Peyer's patch (tissue), 4 donors: ENCODE measurements at places on chromosomes 11 and 22. TPM values are rescaled to one million over a fixed set of nuclear protein-coding genes. Genes with fewer than 3 reads are reported as not detected.

The NCR3LG1 gene
- 11.7 TPM for total RNA-seq

The ABCC8 gene
- 7.4 TPM for total RNA-seq

The PIH1D2 gene
- total RNA-seq = 2.8 TPM

The OR51Q1 gene
- total RNA-seq = not detected

The PGA5 gene
- not detected for total RNA-seq

The PYGM gene
- 5.0 TPM for total RNA-seq

The EIF3D gene
- 135 TPM for total RNA-seq

GRCh38 chr11:126419801-126420697 is 64.6 kb downstream of the ST3GAL4 start:
- no peaks in the 10 kb centered on the region for H3K27me3 ChIP-seq
- DNase-seq = no peak
- peaks cover 5% of the 10 kb centered on the region for H3K4me1 ChIP-seq

DNA sequence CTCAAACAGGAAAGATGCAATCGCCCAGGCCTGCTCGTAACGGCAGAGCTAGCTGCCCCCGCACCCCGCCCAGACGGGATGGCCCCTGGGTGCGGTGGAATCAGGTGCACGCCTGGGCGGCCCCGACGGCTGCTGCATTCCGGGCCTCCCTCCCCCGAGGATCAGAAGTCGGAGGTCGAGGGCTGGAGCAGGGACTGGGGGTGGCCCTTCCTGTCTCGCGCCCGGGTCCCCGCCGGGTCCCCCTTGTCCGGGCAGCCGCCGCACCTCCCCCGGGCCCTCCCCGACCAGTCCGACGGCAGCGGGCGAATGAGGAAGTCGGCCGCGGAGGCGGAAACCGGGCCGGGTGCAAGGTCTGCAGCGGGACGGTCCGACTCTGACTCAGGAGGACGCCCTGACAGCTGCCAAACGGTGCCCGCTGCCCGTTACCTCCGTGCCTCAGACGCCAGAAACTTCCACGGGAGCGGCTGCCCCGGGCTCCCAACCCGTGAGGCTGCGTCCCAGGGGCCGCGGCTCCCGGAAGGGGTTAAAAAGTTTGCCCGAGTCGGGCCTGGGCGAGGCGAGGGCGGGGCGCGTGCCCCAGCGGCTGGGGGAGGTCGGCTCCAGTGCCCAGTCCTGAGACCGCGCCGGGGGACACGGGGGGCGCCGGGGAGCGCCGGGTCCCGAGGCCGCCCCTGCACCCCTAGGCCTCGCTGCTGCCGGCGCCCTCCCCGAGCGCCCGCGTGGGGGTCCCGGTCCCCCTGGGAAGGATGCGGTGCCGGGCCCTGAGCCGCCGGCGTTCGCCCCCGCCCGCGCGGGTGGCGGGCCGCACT is 663 bp downstream of the MYH9 start:
- no peaks in the 10 kb centered on the region for H3K27me3 ChIP-seq
- H3K4me3 ChIP-seq = peak overlapping the region; percentile 93
- peak overlapping the region; percentile 100 for H3K27ac ChIP-seq
- H3K36me3 ChIP-seq = no peaks in the 10 kb centered on the region
- DNase-seq = peak; percentile 92

- no peaks in the 10 kb centered on the region for H3K36me3 ChIP-seq
- H3K27ac ChIP-seq = no peak overlapping the region
- no peaks in the 10 kb centered on the region for H3K27me3 ChIP-seq
- peaks cover 20% of the 10 kb centered on the region for H3K4me1 ChIP-seq
- no peak overlapping the region for H3K4me3 ChIP-seq
- DNase-seq = no peak
Observed at GRCh38 chr11:123434262-123434661, 4.2 kb downstream of the GRAMD1B start.

GRCh38 chr11:30876663-30877396 is 290.7 kb upstream of the MPPED2 start:
- no peak for DNase-seq
- no peaks in the 10 kb centered on the region for H3K4me1 ChIP-seq
- H3K36me3 ChIP-seq = no peaks in the 10 kb centered on the region
- no peaks in the 10 kb centered on the region for H3K27me3 ChIP-seq

GRCh38 chr22:39671936-39672335 is 101.4 kb downstream of the CACNA1I start:
- no peak overlapping the region for H3K4me3 ChIP-seq
- no peak for DNase-seq

- no peaks in the 10 kb centered on the region for H3K36me3 ChIP-seq
- H3K4me3 ChIP-seq = no peak overlapping the region
- no peaks in the 10 kb centered on the region for H3K27me3 ChIP-seq
- no peaks in the 10 kb centered on the region for H3K4me1 ChIP-seq
- DNase-seq = no peak
- no peak overlapping the region for H3K27ac ChIP-seq
Observed at GRCh38 chr11:19934828-19935259, 222.2 kb downstream of the NAV2 start.

DNA sequence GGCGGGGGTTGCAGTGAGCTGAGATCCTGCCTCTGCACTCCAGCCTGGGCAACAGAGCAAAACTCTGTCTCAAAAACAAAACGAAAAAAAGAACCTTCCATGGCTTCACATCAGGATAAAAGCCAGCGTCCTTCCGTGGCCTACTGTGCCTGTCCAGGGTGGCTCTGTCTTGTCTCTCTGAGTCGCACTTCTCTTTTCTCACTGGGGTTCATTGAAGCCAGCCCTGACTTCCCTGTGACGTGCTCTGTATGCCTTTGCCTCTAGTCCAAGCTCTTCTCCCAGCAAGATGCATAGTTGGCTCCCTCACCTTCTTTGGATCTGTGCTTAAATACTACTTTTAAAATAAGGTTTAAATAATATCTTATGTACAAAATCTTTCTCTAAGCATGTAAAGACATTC is 11.6 kb downstream of the ATXN10 start:
- no peaks in the 10 kb centered on the region for H3K36me3 ChIP-seq
- no peaks in the 10 kb centered on the region for H3K27me3 ChIP-seq
- H3K4me1 ChIP-seq = no peaks in the 10 kb centered on the region
- no peak overlapping the region for H3K4me3 ChIP-seq
- no peak for DNase-seq

GRCh38 chr11:125228445-125228844 is 63.9 kb downstream of the PKNOX2 start:
- no peak overlapping the region for H3K27ac ChIP-seq
- H3K4me3 ChIP-seq = no peak overlapping the region
- H3K4me1 ChIP-seq = no peaks in the 10 kb centered on the region
- DNase-seq = no peak
- H3K36me3 ChIP-seq = no peaks in the 10 kb centered on the region

DNA sequence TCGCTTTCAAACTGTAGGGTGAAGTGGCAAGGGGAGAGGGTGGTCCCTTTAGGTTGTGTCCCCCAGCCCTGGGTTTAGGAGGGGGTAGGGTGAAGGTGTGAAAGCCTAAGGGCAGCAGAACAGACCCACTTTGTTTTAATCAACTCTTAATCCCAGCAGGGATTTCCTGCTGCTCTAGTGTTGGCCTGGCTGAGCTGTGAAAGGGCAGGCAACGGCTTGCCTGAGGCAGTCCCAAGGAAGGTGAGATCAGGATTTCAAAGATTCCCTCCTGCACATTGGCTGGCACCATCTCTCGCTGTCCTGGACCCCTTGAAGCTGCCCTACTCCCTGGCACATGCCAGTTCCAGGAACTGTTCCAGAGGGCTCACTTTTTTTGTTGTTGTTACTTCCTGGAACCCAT is 221.3 kb downstream of the INSC start:
- no peak overlapping the region for H3K4me3 ChIP-seq
- H3K36me3 ChIP-seq = no peaks in the 10 kb centered on the region
- no peaks in the 10 kb centered on the region for H3K27me3 ChIP-seq
- no peak for DNase-seq
- no peak overlapping the region for H3K27ac ChIP-seq

DNA sequence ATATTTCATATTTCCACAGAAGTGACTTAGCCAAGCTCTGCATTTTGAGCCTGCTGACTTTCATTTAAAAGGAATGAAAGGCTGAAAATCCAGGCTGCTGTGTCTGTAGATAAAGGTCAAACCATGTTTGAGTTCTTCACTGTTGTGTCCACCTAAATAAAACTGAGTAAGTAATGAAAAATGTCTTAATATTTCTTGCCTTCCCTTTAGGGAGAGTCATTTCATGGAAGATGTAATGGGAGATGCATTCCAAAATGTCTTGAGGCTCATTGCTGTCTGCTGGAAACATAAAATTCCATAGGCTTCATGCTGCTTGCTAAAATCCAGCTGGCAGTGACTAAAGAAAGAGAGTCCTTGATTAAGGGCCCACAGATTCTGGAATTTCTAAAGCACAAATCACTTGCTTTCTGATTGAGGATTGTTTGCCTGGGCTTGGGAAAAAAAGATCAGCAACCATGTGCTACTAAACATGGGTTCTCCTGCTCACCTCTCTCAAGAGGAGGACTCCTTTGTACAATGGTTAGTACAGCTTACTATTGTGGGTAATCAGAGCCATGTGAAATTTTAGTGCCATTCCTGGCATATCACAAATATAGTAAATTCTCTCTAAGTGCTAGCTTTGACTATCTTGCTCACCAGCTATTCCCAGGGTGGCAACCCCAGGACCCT is 56.9 kb downstream of the PANX1 start:
- no peaks in the 10 kb centered on the region for H3K27me3 ChIP-seq
- H3K4me3 ChIP-seq = no peak overlapping the region
- H3K27ac ChIP-seq = no peak overlapping the region

DNA sequence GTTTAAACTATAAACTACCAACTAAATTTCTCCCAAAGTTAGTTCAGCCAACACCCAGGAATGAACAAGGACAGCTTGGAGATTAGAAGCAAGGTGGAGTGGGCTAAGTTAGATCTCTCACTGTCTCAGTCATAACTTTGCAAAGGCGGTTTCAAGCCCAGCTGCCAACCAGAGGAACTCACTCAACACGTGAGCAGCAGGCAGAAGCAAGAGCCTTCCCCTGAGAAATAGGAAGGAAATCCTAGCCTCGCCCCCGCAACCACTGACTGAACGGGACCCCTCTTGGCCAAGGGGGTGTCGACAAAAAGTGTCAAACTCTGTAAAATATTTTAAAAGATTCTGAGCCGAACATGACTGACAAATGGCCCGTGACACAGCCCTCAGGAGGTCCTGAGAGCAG is 4.4 kb upstream of the KRTAP5-9 start:
- no peaks in the 10 kb centered on the region for H3K36me3 ChIP-seq
- no peaks in the 10 kb centered on the region for H3K27me3 ChIP-seq
- no peaks in the 10 kb centered on the region for H3K4me1 ChIP-seq
- H3K27ac ChIP-seq = no peak overlapping the region

GRCh38 chr22:17119481-17120202 is 1.5 kb downstream of the TMEM121B start:
- no peak for DNase-seq
- H3K4me1 ChIP-seq = peaks cover 6% of the 10 kb centered on the region
- H3K4me3 ChIP-seq = no peak overlapping the region
- no peak overlapping the region for H3K27ac ChIP-seq
- H3K36me3 ChIP-seq = no peaks in the 10 kb centered on the region

DNA sequence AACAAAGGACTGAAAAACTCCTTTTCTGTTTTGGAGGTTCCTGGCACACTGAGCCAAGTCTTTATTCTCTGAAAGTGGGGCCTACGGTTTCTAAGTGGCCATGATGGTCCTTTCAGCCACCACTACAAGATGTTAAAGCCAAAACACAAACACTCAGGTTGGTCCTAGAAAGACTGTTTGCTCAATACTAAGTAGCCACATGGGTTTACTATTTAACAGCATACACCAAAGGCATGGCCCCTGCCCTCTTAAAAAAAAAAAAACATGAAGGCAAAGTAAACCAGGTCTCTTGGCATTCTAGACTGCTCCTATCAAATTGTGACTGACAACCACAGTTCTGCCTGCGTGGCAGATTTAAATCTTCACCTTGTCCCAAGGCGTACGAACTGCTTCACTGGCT is 123.6 kb upstream of the BID start:
- no peak overlapping the region for H3K4me3 ChIP-seq
- H3K36me3 ChIP-seq = no peaks in the 10 kb centered on the region
- H3K4me1 ChIP-seq = peaks cover 9% of the 10 kb centered on the region
- no peak for DNase-seq
- H3K27me3 ChIP-seq = no peaks in the 10 kb centered on the region

DNA sequence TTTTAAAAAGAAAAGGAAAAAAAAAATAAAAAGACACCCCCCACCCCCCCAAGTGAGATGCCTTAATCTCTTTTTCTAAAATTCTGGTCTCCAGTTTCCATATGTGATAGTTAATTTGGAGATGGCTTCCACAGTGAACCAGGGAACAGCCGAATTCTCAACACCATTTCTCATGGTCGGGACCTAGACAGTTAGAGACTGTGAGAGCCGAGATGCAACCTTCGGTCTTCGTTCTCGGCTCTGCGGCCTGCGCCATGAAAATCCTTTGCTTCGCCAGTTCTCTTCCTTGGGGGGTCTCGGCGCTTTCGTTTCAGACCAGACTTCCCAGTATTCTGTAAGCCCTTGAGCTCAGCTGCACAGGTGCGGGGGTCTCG is 723 bp downstream of the CACNG2 start:
- no peaks in the 10 kb centered on the region for H3K36me3 ChIP-seq
- H3K27me3 ChIP-seq = no peaks in the 10 kb centered on the region
- no peak for DNase-seq

GRCh38 chr11:36702330-36703054 is 104.5 kb upstream of the RAG2 start:
- no peaks in the 10 kb centered on the region for H3K36me3 ChIP-seq
- no peak overlapping the region for H3K27ac ChIP-seq
- H3K27me3 ChIP-seq = no peaks in the 10 kb centered on the region
- no peaks in the 10 kb centered on the region for H3K4me1 ChIP-seq
- DNase-seq = peak; percentile 58
- no peak overlapping the region for H3K4me3 ChIP-seq

- no peaks in the 10 kb centered on the region for H3K4me1 ChIP-seq
- DNase-seq = no peak
- no peak overlapping the region for H3K27ac ChIP-seq
- no peaks in the 10 kb centered on the region for H3K27me3 ChIP-seq
Observed at GRCh38 chr11:128359515-128359914, 227.8 kb downstream of the ETS1 start.

DNA sequence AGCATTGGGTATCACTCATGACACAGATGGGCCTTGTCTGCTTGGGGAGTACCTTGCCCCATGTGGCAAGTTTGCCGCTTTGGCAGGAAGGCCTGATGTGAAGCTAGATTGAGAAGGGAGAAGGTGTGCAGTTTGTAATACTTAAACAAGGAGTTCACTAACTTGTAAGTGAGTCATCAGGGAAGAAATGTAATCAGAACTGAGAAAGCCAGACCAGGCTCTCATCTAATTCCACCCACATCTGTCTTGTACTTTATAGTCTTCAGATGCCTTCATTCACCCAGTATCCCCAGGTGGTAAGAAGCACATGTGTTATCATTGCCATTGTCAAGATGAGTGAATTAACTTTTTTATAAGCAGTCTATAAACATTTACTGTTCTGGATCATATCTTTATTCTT is 116.0 kb upstream of the DDI1 start:
- H3K4me3 ChIP-seq = no peak overlapping the region
- H3K27me3 ChIP-seq = no peaks in the 10 kb centered on the region
- H3K36me3 ChIP-seq = no peaks in the 10 kb centered on the region
- no peak overlapping the region for H3K27ac ChIP-seq
- DNase-seq = no peak

DNA sequence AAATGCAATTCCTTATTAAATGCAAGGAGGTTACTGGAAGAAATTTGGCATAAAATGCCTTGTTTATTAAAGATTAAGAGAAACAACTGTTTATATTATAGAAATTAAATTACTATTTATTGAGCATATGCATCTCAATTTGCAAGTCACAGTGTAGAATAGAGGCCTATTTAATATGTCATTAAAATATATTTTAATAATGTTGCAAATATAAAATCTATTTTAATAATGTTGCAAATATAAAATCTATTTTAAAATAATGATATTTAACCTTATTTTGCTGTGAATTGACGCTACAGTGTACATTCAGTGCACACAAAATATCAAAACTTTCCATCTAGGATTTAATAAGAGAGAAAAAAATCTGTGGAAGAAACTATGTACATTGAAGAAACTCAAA is 188.1 kb downstream of the CNTN5 start:
- H3K4me3 ChIP-seq = no peak overlapping the region
- H3K4me1 ChIP-seq = no peaks in the 10 kb centered on the region
- DNase-seq = no peak
- H3K36me3 ChIP-seq = no peaks in the 10 kb centered on the region
- H3K27ac ChIP-seq = no peak overlapping the region
